A549 treated with Hydrocortisone at 1 μM for 4 hours (cell line): ENCODE measurements at places on chromosomes 5 and 9. TPM values are rescaled to one million over a fixed set of nuclear protein-coding genes. Genes with fewer than 3 reads are reported as not detected.

FREM1 gene
- total RNA-seq = not detected in 5 replicates

FBLL1 gene
- total RNA-seq = 0.09 to 0.31 TPM (median 0.10 TPM) in 3 of 5 replicates, not detected in the others

KIAA0825 gene
- total RNA-seq = 0.39 to 0.55 TPM (median 0.46 TPM) in 5 replicates

ZNF883 gene
- total RNA-seq = 0.62 to 0.89 TPM (median 0.84 TPM) in 5 replicates

AGXT2 gene
- total RNA-seq = not detected in 5 replicates

NR5A1 gene
- 0.05 to 0.10 TPM (median 0.07 TPM) in 4 of 5 replicates, not detected in the other for total RNA-seq

NSUN2 gene
- total RNA-seq = 85.6 to 106 TPM (median 92.1 TPM) in 5 replicates

SLC34A3 gene
- 0.05 to 0.16 TPM (median 0.07 TPM) in 4 of 5 replicates, not detected in the other for total RNA-seq

ITGA2 gene
- 9.3 to 15.7 TPM (median 11.8 TPM) in 5 replicates for total RNA-seq

PCSK1 gene
- 0.16 to 0.51 TPM (median 0.22 TPM) in 5 replicates for total RNA-seq

SMIM23 gene
- total RNA-seq = not detected in 5 replicates

ZBED3 gene
- 3.4 to 4.7 TPM (median 4.2 TPM) in 5 replicates for total RNA-seq

IRX2 gene
- 1.4 to 2.1 TPM (median 1.7 TPM) in 5 replicates for total RNA-seq

PARP8 gene
- 0.03 to 0.22 TPM (median 0.14 TPM) in 5 replicates for total RNA-seq

CTSV gene
- total RNA-seq = 12.9 to 15.2 TPM (median 14.4 TPM) in 5 replicates

SHISAL2B gene
- not detected in 5 replicates for total RNA-seq

LCP2 gene
- 0.05 to 0.06 TPM in 2 of 5 replicates, not detected in the others for total RNA-seq

PRDM9 gene
- 0.03 TPM in 1 of 5 replicates, not detected in the others for total RNA-seq

IL4 gene
- not detected in 5 replicates for total RNA-seq

OR1J2 gene
- not detected in 5 replicates for total RNA-seq

C5orf63 gene
- total RNA-seq = 2.9 to 4.6 TPM (median 3.4 TPM) in 5 replicates

RAB3C gene
- not detected in 5 replicates for total RNA-seq

ADAMTS12 gene
- total RNA-seq = 6.1 to 7.8 TPM (median 7.3 TPM) in 5 replicates

SLC36A2 gene
- not detected in 5 replicates for total RNA-seq

DPP7 gene
- total RNA-seq = 70.6 to 111 TPM (median 110 TPM) in 5 replicates

PCAT7 gene
- 0.50 to 0.96 TPM (median 0.74 TPM) in 5 replicates for total RNA-seq

LCN15 gene
- total RNA-seq = 0.03 to 0.13 TPM in 2 of 5 replicates, not detected in the others

C5orf58 gene
- not detected in 5 replicates for total RNA-seq

IL3 gene
- not detected in 5 replicates for total RNA-seq

SCGB3A2 gene
- not detected in 5 replicates for total RNA-seq

PHYKPL gene
- 7.9 to 9.1 TPM (median 8.7 TPM) in 5 replicates for total RNA-seq

VLDLR gene
- 16.3 to 23.6 TPM (median 19.0 TPM) in 5 replicates for total RNA-seq

TNC gene
- 0.42 to 1.8 TPM (median 0.87 TPM) in 5 replicates for total RNA-seq

TEK gene
- 0.09 to 0.15 TPM (median 0.12 TPM) in 5 replicates for total RNA-seq

CACFD1 gene
- 3.9 to 5.2 TPM (median 4.4 TPM) in 5 replicates for total RNA-seq

HRCT1 gene
- total RNA-seq = 0.20 to 0.47 TPM (median 0.30 TPM) in 5 replicates

NFIL3 gene
- total RNA-seq = 8.8 to 11.0 TPM (median 9.5 TPM) in 5 replicates

ALDOB gene
- not detected in 5 replicates for total RNA-seq

SNAPC3 gene
- 14.9 to 20.0 TPM (median 18.3 TPM) in 5 replicates for total RNA-seq

SECISBP2 gene
- total RNA-seq = 16.1 to 22.0 TPM (median 19.4 TPM) in 5 replicates

DRD1 gene
- total RNA-seq = 0.06 to 0.16 TPM (median 0.09 TPM) in 5 replicates

TMEM232 gene
- 0.20 TPM in 2 of 5 replicates, not detected in the others for total RNA-seq
